ENCODE measurements at places on chromosomes 3 and 15.
A peak's percentile ranks its signal among the peaks of the same experiment; 100 is the strongest.

DNA sequence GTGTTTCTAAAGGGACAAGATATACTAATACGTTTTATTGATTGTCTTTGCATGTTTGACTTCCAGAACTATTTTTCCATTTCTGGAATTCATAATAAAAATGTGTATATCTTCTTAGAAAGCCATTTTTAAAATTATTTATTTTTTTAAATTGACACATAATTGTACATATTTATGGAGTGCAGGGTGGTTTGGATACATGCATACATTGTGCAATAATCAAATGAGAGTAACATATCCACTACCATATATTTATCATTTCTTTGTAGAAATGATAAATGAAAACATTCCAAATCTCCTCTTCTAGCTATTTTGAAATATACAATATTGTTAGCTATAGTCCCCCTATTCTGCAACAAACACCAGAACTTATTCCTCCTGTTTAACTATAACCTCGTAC, 156.5 kb upstream of the ABI3BP start:
- no peak for DNase-seq

DNA sequence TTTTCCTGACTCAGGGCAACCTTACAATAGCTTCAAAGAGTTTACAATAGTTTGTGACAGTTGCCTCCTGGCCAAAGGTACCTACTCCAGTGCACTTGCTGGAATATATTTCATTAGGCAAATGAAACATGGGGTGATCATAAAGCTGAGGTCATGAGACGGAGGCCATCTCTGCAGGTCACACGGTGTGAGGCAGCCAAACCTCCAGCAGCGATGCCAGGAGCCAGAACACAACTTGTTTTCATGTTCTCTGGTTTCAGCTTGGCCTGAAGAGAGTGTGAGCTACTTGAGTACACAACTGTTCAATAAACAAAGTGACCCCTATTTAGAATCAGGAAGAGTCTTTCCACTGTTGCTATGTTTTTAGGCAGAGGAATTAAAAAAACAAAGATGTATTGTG, 42.7 kb upstream of the PYGO1 start:
- no peak for DNase-seq

GRCh38 chr3:85342915-85343314, 384.1 kb downstream of the CADM2 start:
- DNase-seq, result no peak

DNA sequence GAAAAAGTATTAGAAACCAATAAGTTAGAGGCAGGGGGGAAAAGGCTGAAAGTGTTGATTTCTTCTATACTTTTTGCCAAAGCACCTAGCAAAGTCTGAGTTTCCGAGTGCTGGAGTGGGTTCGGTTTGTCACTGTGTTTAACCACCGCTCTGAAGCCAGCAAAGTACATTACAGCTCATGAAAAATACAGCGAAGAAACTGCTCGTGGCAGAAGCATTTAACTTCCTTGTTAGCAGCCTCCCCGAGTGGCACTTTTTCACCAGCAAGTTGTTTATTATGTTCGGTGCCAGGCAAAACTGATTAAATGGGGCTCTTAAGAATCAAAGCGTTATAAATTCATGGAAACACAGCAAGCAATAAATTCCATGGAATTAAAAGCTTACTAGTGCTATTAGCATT, 313.6 kb downstream of the FOXP1 start:
- DNase-seq, result no peak

- peak; percentile 64 for DNase-seq
Observed at GRCh38 chr3:20074226-20075063, 34.2 kb downstream of the KAT2B start.

GRCh38 chr3:30650348-30650995, 44.1 kb downstream of the TGFBR2 start:
- no peak for DNase-seq

DNA sequence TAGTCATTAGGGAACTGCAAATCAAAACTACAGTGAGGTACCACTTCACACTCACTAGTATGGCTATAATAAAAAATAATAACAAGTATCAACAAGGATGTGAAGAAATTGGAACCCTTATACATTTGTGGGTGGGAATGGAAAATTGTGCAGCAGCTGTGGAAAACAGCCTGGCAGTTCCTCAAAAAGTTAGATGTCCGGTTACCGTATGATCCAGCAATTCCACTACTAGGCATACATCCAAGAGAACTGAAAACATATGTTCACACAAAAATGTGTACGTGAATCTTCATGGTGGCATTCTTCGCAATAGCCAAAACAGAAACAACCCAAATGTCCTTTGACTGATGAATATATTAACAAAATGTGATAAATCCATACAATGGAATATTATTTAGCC, 187.9 kb upstream of the LYSMD4 start:
- peak; percentile 3 for DNase-seq

DNA sequence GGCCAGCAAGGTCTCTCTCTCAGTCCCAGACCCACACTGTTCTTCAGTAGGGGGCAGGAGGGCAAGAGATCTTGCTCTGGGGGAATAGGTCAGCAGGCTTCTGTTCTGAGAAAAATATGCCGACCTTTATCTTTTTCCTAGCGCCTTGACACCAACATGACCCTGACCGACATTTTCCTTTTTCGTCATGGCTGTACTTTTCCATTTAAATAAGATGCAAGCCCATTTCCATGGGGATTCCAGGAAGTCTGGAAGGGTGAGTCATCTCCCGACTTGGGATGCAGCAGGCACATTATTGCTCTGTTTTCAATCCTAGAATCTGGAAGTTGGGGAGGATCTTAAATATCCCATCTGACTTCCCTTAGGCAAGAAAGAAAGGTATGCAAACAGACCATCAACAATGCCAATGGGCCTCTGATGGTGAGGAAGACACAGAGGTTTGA, 261.5 kb upstream of the LRTM1 start:
- peak; percentile 97 for DNase-seq

DNA sequence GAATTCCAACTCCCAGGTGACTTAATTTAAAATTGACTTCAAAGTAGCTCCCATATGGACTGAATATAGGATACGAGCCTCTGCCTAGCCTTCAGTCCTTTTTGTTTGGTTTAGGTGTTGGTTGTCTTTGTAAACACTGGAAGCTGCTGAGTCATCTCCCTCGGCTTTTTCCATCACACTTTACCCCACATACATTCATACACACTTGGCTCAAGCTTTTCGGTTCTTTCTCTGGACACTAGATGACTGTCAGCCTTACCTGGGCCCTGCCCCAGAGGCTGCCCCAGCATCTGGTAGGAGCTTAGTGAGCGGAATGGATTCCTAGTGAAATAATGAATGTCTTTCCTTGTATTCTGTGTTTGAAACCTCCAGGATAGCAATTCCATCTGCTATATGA, 201.5 kb upstream of the IL12A start:
- DNase-seq, result peak; percentile 80

- DNase-seq, result no peak
Observed at GRCh38 chr3:133439563-133439962, 39.7 kb downstream of the BFSP2 start.

- no peak for DNase-seq
Observed at GRCh38 chr3:87267953-87268645, 8.3 kb downstream of the POU1F1 start.

GRCh38 chr3:51393564-51393963, 2.5 kb downstream of the RBM15B start:
- no peak for DNase-seq

- peak; percentile 86 for DNase-seq
Observed at GRCh38 chr3:172257648-172258400, 190.4 kb downstream of the GHSR start.

GRCh38 chr15:77865106-77865610, 212.4 kb downstream of the TBC1D2B start:
- no peak for DNase-seq

DNA sequence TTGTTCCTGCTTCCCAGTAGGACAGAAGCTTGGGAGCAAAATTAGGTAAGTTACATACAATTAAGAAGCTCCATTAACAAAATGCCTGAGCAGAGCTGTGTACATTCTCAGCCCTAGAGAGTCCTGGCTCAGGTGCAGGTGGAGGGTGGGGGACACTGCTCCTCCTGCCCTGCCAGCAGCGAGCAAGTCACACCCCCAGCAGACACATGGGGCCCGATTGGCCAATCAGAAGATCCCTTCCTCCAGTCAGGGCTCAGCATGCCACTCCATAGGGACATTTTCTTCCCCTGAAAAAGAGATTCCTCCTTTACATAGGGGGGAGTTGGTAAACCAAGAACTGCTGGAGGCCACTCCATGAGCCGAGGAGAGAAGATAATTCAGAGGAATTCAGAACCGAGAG, 62.1 kb downstream of the PLXNA1 start:
- DNase-seq, result no peak

GRCh38 chr3:108093021-108093420, 2.2 kb upstream of the CD47 start:
- no peak for DNase-seq

- DNase-seq, result no peak
Observed at GRCh38 chr3:112134335-112135124, 1.5 kb upstream of the GCSAM start.

DNA sequence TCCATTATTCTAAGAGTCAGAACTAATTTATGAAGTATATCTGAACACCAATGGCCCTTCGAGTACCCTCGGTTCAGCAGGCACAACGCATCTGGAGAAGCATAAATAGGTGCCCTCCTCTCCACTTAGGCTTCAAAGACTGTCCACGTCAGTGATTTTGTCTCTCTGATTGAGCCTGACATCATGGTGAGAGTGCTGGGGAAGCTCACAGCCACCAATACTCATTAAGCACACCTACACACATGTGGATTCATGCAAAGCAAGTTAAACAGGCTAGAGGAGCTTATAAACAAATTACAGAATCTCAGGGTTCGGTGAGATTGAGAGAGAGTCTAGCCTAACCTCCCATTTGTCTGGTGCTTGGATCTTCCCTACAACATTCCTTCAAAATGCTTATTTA, 3.6 kb downstream of the CLDN1 start:
- DNase-seq, result no peak

DNA sequence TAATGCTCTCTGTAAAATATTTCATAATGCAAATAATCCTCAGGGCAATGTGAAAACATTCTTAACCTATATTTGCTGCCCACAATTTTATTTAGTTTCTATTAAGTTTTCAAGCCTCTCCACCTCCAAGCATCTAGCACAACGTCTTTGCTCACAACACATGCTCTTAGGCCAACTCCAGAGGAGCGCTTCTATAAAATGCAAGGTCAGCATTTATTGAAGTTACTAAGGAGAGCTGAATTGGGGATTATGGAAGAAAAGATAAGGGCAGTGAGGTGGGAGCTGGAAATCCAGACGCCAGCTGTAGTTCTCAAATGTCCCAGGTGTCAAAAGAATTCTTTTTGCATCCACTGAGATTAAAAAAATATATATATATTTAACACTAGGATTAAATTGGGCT, 996 bp downstream of the RABL3 start:
- no peak for DNase-seq

DNA sequence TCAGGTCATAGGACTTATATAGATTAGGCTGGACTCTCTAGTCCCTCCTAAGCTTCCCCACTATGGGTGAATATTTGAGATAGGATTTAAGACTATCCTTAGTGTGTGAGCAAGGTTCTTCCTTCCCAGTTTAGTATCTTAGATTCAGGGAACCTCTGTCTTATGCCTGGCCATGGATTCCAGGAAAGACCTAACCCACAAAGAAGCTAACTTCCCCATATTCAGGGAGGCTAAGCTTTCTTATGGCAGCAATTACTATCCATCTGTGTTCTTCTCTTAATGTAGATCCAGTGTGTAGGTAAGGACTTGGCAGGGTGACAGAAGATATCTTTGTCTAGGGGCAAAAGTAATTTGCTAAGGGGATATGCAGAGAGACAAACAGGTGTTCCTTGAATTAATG, 25.5 kb upstream of the PIK3R4 start:
- DNase-seq, result no peak

- no peak for DNase-seq
Observed at GRCh38 chr15:91953432-91953831, 99.9 kb downstream of the SLCO3A1 start.

DNA sequence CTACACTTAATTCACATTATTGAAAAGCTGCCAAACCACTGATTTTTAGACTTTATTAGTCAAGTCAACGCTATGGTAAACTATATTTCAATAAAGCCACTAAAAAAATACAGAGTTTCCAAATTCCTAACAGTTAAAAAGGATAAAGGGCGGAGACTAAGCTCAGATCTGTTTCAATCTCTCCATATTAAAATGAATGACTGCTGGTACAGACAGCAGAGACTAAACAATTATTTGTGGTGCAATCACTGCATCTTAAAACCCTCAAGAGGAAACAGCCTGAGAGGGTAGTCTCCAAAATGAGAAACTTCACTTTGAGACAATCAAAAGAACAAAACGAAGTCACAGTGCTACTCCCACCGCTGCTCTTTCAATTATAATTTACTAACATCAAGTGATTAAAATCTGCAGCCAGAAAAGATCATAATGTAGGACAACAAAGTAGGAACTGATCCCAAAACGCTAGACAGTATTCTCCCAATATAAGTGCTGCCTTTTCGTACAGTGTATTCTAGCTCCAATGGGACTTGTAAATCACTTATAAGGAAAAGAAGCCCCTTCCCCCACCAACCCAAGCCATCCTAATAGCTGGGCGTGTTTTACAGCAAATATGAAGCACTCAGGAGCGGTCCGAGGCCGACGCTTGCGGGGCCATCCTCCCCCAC, 1.2 kb downstream of the UBP1 start:
- peak; percentile 46 for DNase-seq

DNA sequence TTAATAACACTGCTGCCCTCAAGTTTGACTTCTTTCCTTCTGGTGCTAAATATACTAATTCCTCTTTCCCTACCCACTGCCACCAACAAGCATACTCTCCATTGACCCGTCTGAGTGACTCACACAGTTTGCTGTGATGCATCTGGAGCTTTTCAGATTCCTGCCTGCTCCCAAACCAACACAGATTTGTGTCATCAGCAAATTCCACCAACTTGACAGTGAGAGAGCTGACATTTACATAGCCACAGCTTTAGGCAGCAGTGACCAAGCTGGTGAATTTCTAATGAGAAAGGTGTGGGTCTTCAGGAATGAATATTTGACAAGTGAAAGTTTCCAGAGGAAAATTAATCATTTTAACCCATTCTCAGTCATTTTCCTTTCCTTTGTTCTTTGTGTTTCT, 96.5 kb upstream of the PRICKLE2 start:
- DNase-seq, result peak; percentile 89

DNA sequence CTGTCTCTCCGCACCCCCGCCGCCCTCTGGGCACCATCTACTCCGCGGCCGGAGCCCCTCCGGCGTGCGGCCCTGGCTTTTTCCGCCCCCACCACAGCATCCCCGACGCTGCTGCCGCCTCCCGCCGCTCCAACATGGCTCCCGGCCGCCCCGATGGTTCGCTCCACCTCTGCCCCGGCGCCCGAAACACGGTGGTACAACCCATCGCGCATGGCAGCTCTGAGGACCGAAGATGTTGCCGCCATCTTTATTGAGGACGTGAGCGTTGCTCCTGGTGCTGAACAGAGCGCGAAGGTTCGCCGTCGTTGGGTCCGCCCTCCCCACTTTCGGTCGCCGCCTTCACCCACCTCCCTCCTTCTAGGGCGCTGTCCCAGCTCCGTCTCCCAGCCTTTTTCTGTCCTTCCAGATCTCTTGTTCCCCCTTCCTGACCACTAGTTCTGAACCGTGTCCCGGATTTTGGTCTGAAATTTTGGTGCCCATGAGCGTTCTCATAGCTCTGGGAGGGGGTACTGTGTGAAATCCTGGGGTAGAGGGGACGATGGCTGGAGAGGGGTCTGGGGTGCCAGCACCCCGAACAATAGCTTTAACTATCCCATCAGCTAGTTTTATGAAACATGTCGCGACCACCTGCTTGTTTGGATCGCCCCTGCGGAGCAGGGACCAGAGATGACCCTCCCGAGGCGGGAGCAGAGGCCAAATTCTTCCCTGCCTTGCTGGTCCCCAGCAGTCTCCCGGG, at the start of gene CELSR3:
TSS of gene CELSR3 (minus strand) at position 134 of the 736 bp plus-strand sequence. CDS start 252 bp downstream, outside the sequence.
- DNase-seq, result peak; percentile 87
